ENCODE measurements at places on chromosomes 5 and 9. TPM values are rescaled to one million over a fixed set of nuclear protein-coding genes. Genes with fewer than 3 reads are reported as not detected.

DNA sequence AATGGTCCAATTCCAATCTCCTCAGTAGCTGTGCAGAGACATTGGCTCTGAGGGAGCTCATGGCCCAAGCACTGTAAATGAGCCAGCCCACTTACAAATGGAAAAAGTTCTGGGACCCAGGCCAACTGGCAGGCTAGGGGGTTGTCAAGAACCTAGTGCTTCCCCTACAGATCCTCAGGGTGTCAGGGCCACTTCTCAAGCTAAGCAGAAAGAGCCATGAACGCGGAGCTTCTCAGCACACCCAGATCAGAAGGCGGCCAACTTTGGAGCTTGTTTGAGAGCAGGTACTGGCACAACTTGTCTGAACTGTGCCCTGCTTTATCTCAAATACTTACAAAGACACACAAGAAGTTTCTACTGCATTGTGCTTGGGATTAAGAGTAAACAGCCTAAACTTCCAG lies 17.5 kb downstream of the TLE1 start:
- no peak for DNase-seq
- H3K36me3 ChIP-seq, result peaks cover 25% of the 10 kb centered on the region
- H3K4me1 ChIP-seq, result peaks cover 5% of the 10 kb centered on the region

Gene PGM5
- total RNA-seq, result 31.9 TPM

DNA sequence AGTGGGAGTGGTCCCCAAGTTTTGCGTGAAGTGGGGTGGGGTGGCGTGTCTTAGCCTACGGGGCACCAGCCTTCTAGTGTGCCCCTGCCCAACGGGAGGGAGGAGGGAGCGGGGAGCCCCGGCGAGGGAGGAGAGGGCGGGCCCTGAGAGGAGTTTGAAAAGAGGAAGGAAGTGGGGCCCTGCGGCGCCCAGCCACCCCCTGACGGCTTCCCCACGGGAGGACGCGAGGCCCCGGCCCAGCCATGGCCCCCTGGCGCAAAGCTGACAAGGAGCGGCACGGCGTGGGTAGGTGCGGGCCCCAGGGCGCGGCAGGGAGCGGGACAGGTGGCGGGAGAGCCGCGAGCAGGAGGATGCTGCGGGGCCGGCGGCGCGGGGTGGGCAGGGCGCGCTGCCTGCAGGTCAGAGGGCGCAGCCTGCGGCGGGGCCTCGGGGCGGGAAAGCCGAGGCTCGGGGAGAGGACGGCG lies at the start of gene DOCK2:
Gene DOCK2, plus strand, starts transcription at position 191 of the 464 bp plus-strand sequence. Its CDS starts 52 bp downstream, at position 243.
- peak within 1 kb of the TSS; percentile 86 for H3K27ac ChIP-seq
- H3K4me1 ChIP-seq, result peaks cover 15% of the 10 kb centered on the region
- peaks cover 42% of the 10 kb centered on the region for H3K27me3 ChIP-seq
- H3K36me3 ChIP-seq, result no peaks in the 10 kb centered on the region
- peak; percentile 14 for DNase-seq
- H3K4me3 ChIP-seq, result peak within 1 kb of the TSS; percentile 16

DNA sequence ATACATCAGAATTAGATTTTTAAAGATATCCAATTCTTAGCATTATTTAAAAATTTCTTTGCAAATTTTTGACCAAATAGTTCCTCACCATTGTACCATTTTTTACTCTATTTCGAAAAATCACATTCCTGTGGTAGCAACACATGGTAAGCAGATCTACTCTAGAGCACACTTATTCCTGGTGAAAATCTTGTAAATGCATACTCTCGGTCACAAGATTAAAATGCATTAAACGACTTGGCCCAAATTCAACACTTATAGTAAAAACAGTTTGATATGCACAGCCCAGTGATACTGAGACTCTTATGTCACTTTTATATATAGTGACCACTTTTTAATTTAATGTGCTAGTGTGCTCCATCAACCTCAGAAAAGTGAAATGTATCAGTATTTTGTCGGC lies 208.8 kb upstream of the TARS1 start:
- DNase-seq, result no peak
- H3K36me3 ChIP-seq, result no peaks in the 10 kb centered on the region
- no peaks in the 10 kb centered on the region for H3K4me1 ChIP-seq
- no peak overlapping the region for H3K27ac ChIP-seq
- H3K4me3 ChIP-seq, result no peak overlapping the region

DNA sequence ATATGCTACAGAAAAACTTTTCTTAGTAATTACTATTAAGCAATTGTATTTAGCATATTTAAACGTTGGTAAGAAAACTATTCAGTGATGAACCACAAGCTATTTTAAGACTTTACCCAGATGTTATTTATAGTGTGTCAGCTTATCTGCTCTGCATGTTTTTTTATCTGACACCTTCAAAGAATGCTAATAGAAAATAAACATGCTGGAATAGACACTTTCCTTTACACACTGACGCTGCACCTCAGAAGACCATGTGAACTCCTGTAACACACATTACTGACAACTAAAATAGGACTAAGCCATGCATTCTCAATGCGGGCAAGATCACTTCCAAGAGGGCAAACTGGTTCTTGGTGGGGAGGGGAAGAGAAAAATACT lies 38.3 kb downstream of the FNIP1 start:
- no peak overlapping the region for H3K27ac ChIP-seq

DNA sequence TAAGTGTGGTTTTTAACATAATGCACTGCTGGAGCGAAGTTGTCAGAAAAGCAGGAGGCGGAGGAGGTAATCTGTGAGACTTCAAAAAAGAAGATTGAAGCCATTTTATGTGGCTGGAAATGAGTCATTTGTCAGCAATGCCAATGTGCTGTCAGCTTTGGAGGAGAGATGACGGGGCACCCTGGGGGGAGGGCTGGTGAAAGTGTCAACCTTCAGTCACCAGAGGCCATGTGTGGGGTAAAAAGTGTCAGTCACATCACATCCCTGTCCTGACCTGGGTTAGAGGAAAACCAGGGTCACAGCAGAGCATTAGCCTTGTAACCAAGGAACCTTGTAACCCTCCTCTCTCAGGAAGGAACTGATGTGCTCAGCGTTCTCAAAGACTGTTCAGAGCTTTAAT lies 59.1 kb downstream of the TLR4 start:
- no peak overlapping the region for H3K27ac ChIP-seq
- no peaks in the 10 kb centered on the region for H3K27me3 ChIP-seq
- H3K4me1 ChIP-seq, result no peaks in the 10 kb centered on the region
- H3K36me3 ChIP-seq, result no peaks in the 10 kb centered on the region
- no peak for DNase-seq
- no peak overlapping the region for H3K4me3 ChIP-seq

- no peaks in the 10 kb centered on the region for H3K27me3 ChIP-seq
- H3K27ac ChIP-seq, result no peak overlapping the region
- H3K36me3 ChIP-seq, result no peaks in the 10 kb centered on the region
- no peak for DNase-seq
- no peak overlapping the region for H3K4me3 ChIP-seq
- H3K4me1 ChIP-seq, result no peaks in the 10 kb centered on the region
These were observed 34.7 kb upstream of the JMY start for GRCh38 chr5:79201206-79201605.

DNA sequence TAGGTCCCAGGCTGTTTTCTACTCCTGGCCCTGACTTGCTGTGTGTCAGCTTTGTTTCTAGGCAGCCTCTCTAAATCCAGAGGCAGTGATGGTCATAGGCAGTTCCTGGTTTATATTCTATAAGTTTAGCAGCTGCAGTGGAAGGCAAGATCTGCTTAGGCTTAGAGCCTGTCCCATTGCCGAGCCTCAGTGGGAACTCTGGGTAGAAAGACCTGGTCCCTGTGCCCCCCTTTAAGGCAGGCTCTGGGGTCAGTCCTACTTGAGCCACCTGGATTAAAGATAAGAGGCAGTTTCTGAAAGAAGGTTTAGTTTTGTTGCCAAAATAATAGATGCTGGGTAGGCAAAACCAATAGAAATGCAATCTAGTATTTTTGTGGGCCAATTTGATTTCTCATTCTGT lies 13.6 kb downstream of the MCCC2 start:
- H3K4me3 ChIP-seq, result no peak overlapping the region
- no peak for DNase-seq
- no peaks in the 10 kb centered on the region for H3K27me3 ChIP-seq
- peaks cover 9% of the 10 kb centered on the region for H3K4me1 ChIP-seq

Gene FRMPD1
- not detected for total RNA-seq

GRCh38 chr5:54460181-54460919 lies 4.9 kb downstream of the HSPB3 start:
- no peaks in the 10 kb centered on the region for H3K36me3 ChIP-seq
- no peak overlapping the region for H3K27ac ChIP-seq
- H3K27me3 ChIP-seq, result no peaks in the 10 kb centered on the region
- no peak overlapping the region for H3K4me3 ChIP-seq

Gene FAT2
- 86.5 TPM for total RNA-seq

DNA sequence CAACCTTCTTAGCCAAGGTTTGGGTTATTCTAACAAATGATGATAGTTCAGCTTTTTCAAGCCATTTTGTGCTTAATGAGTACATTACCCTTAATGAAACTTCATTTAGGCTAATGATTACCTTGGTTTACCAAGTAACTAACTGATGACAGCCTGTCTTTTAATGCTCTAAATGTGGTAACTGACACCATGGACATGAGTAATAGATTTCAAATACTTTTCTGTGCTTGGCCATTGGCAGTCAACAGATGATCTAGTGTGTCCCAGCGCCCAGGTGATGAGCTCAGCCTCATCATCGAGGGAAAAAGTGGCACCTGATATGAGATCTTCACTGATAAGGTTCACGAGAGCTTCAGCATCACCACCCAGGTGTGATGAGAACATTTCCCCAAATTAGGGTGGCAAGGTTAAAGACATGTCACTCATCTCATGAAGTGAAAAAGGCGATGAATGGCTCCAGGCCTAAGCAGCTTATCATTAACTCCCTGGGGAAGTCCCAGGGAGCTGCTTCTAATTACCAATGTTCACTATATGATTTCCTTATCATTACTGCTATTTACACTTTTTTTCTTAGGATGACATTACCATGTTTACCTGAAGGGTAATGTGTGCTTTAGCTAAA lies 296.0 kb downstream of the SPOCK1 start:
- no peak overlapping the region for H3K27ac ChIP-seq
- H3K4me1 ChIP-seq, result peaks cover 3% of the 10 kb centered on the region
- no peaks in the 10 kb centered on the region for H3K27me3 ChIP-seq
- no peaks in the 10 kb centered on the region for H3K36me3 ChIP-seq
- no peak overlapping the region for H3K4me3 ChIP-seq

DNA sequence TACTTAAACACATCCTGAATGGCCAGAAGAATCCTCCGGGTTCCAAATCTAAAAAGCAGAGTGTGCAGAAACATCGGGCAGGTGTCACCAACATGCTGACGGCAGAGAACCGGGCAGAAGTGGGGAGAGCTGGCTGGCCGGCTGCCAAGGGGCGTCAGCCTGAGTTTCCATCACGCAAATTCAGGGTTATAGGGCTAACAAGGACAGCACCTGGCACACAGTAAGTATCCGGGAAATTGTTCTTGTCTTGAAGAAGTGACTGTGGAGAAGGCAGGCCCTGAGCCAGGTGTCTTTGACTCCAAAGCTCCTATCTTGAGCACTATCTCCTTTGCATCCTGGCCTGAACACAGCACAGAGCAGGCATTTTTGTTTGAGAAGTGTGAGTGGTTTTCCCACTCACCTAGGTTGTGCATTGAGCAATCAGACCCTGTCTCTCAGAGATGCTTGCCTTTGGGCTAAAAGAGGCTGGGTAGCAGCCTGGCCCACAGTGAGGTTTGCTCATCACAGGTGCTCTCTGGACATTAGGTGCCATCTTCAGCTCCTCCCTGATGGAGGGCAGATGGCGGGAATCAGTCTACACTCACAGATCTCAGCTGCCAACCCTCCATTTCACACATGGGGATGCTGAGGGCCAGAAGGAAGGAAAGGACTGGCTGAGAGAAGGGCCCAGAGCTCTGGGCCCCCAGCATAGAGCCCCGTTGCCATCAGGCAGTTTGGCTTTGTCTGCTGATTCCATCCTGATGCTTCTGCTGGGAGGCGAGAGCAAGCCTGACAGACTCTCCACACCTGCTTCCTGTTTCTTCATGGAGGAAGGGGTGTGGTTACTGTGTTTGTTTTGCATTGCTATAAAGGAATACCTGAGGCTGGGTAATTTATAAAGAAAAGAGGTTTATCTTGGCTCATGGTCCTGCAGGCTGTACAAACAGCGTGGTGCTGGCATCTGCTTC lies 52.8 kb downstream of the WHRN start:
- H3K27me3 ChIP-seq, result no peaks in the 10 kb centered on the region
- H3K36me3 ChIP-seq, result no peaks in the 10 kb centered on the region
- no peak overlapping the region for H3K27ac ChIP-seq
- no peak overlapping the region for H3K4me3 ChIP-seq
- H3K4me1 ChIP-seq, result no peaks in the 10 kb centered on the region

- H3K27ac ChIP-seq, result no peak overlapping the region
- no peaks in the 10 kb centered on the region for H3K36me3 ChIP-seq
These were observed 185.5 kb downstream of the HSD17B3 start for GRCh38 chr9:96116275-96117064.

Gene SH3GL2
- total RNA-seq, result not detected

GRCh38 chr5:178790371-178790770 lies 59.9 kb upstream of the ZNF354A start:
- no peak overlapping the region for H3K27ac ChIP-seq
- DNase-seq, result no peak
- H3K36me3 ChIP-seq, result no peaks in the 10 kb centered on the region
- no peaks in the 10 kb centered on the region for H3K27me3 ChIP-seq
- H3K4me1 ChIP-seq, result peaks cover 52% of the 10 kb centered on the region

- no peaks in the 10 kb centered on the region for H3K4me1 ChIP-seq
- no peak overlapping the region for H3K4me3 ChIP-seq
- H3K27me3 ChIP-seq, result no peaks in the 10 kb centered on the region
- DNase-seq, result no peak
- H3K27ac ChIP-seq, result no peak overlapping the region
These were observed 35.8 kb downstream of the CDH6 start for GRCh38 chr5:31229266-31229665.

Gene IFNA10
- total RNA-seq, result not detected

DNA sequence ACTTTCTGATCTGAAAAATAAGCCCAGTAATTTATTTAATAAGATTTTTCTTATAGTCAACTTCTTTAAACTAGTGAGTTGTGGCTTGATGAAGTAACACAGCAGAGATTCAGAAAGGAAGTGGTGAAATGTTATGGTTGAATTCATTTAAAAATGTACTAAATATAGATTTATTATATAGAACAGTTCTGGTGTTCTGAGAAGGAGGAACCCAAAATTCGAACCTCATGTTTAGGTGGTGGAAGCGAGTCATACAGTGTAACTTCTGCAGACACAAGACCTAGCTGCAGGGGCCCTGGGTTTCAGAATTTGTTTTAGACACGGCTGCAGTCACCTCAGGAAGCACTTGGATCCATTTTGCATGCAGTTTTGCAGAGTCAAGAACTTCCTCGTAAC lies 188.2 kb downstream of the TRIO start:
- H3K27me3 ChIP-seq, result no peaks in the 10 kb centered on the region
- no peaks in the 10 kb centered on the region for H3K36me3 ChIP-seq
- H3K4me3 ChIP-seq, result no peak overlapping the region
- no peaks in the 10 kb centered on the region for H3K4me1 ChIP-seq
- H3K27ac ChIP-seq, result no peak overlapping the region
